ENCODE measurements at places on chromosomes 13 and 19.

GRCh38 chr13:83810136-83810535 lies 72.1 kb downstream of the SLITRK1 start:
- no peak for DNase-seq

- DNase-seq, result no peak
Measured at GRCh38 chr13:95893861-95894260, 159.3 kb downstream of the UGGT2 start.

GRCh38 chr19:17302391-17303166 lies 646 bp downstream of the ABHD8 start:
- DNase-seq, result no peak

DNA sequence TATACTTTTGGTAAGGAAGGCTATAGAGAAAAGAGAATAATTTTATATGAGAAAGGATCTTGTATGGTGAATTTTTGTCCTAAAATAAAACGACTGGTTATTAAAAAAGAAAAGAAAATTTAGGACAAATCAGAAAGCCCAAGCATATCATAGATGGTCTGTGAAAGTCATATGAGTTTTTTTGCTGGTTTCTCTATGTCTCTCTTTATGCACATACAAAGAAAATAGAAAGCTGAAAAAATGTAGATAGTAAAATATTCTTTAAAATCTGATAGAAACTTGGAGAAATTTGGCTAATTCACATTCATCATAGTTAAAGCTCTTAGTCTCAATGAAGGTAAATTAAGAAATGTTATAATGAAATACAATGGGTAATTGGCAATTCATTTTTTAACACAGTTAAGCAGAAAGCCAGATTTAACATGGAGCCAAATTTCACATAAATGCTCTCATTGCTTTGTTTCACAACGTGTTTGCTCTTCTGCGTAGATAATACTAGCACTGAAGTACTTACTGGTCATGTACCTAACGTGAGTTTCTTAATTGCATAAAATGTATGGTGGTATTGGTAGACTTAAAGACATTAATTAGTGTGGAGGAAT lies 621.5 kb upstream of the ATXN8OS start:
- DNase-seq, result no peak

- no peak for DNase-seq
Measured at GRCh38 chr19:6697291-6697690, 23.2 kb downstream of the C3 start.

DNA sequence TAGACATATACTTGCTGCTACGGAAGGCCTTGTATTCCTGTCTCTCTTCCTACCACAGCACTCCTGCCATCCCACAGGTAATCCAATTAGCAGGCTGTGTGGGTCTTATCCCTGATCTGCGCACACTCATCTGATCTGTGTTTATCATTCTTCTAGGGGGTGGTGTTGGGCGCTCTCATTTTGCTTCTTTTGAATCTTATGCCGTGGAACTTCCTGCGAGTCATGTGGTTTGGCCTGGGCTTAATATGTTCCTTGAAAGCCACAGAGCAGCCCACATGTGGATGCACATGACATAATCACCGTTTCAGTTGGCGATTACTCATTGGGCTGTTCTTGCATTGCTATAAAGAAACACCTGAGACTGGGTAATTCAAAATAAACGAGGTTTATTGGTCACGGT lies 7.5 kb downstream of the RASA3 start:
- DNase-seq, result peak; percentile 66

- no peak for DNase-seq
Measured at GRCh38 chr19:58183817-58184215, 955 bp downstream of the ZNF274 start.

- DNase-seq, result peak; percentile 4
Measured at GRCh38 chr13:58994777-58995176, 1169.0 kb downstream of the DIAPH3 start.

DNA sequence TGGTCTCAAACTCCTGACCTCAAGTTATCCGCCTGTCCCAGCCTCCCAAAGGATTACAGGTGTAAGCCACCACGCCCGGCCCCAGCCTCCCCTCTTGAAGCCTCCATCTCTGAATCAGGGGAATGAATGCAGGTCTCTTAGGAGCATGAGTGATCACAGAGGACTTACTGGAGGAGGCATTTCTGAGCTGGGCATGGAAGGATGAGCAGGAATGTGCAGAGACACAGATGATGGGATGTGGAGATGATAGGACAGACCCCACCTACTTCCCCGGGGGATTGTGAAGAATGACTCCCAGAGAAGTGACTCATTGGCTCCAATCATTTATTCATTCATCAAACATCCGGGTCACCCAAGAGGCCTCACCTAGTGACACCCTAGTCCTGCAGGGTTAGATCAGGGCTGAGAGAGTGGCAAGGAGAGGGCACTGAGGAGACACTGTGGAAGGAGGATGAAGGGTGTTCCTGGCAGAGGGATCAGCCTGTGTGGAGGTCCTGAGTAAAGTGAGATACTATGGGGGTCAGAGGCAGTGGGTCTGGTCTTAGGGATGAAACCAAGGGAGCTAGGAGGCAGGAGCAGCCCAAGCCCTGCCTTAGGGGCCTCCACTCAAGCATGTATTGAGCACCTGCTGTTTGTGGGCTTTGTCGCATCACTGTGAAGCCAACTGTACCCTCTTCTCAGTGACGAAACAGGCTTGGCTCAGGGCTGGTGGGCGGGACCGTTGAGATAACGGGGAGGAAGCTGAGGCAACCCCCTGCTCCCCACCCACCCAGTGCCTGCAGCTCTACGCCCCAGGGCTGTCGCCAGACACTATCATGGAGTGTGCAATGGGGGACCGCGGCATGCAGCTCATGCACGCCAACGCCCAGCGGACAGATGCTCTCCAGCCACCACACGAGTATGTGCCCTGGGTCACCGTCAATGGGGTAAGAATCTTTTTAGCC lies 3.0 kb downstream of the IFI30 start:
- DNase-seq, result no peak

- no peak for DNase-seq
Measured at GRCh38 chr19:22609630-22610029, 24.5 kb upstream of the ZNF492 start.

- peak; percentile 67 for DNase-seq
Measured at GRCh38 chr19:58317476-58318072, 9.2 kb upstream of the ZSCAN22 start.

GRCh38 chr19:42386974-42387707 lies 3.0 kb downstream of the CNFN start:
- peak; percentile 47 for DNase-seq

DNA sequence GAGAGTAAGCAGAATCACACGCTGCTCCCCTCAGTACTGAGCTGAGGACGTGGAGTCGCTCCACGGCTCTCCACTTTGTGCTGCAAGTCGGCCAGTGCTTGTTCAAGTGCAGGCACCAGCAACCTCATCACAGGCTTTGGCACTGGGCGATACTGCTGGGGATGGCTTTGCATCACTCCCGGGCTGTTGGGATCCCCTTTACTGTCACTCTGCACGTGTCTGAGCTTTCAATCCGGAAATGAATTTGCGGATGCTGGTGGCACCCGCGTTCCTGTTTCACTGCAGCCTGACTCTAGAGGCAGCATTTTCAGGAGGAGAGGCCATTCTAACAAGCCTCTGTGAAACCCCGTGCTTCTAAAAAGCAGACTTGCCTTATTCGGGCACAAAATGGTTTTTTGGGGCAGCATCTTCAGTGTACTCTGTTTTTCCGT lies 19.1 kb downstream of the SMARCA4 start:
- DNase-seq, result no peak

- DNase-seq, result no peak
Measured at GRCh38 chr13:28585561-28585960, 73.4 kb upstream of the POMP start.

- peak; percentile 81 for DNase-seq
Measured at GRCh38 chr19:42440357-42441048, 2.2 kb downstream of the CXCL17 start.

- peak; percentile 29 for DNase-seq
Measured at GRCh38 chr13:98222081-98222554, 45.0 kb upstream of the RNF113B start.

DNA sequence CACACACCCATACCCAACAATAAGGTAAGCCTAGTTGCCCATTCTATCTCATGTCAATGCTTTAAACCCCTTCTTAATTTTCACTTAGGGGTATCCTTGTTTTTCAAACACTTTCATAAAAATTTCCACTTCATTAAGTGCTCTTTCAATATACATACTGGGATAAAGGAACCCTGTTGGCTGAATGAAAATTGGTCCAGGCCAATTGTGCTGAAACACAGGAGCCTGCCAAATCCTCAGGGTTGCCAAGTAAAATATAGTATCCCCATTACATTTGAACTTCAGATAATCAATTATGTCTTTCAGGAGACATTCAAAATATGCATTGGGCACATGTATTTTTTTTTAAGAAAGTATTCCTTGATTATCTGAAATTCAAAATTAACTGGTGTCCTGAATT lies 1131.1 kb downstream of the SLITRK1 start:
- no peak for DNase-seq

GRCh38 chr13:110808138-110808537 lies 94.6 kb downstream of the ING1 start:
- no peak for DNase-seq

DNA sequence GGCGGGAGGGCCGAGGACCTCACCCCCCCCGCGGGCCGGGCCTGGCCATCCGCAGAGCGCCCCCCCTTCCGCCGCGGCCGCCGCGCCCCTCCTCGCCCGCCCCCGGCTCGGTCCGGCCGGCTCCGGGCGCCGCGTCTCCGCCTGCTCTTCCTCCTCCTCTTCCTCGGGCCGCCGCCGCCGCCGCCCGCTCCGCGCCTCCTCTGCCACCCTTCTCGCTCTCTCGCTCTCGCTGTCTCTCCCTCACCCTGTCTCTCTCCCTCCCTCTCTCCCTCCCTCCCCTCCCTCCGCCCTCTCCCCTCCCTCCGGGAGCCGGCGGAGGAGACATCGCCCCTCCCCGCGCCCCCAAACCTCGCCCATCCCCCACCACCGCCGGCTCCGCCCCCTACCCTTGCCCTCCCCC lies at the start of gene SHANK1:
Gene SHANK1 (minus strand): TSS at position 237 of the 400 bp plus-strand sequence. CDS start 2,883 bp downstream, outside the sequence.
- DNase-seq, result no peak

DNA sequence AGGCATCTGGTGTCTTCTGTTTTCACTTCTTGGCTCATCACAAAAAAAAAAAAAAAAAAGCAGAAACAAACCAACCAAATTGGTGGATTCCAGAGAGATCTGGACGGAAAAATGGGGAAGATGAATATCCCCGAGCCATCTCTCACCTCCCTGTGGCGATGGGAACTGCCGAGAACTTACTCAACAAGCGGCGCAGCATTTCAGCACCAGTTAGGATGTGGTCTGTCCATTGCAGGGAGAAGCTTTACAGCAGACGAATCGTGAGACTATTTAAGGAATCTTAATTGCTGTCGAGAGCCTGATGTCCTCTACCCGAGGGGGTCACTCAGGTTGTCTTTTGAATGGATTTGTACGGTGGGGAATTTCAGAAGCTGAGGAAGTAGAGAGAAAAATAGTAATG lies 17.3 kb upstream of the KDM4B start:
- no peak for DNase-seq

Measured in fibroblast of pulmonary artery (primary cell).